ENCODE measurements at places on chromosomes 5 and 9.
A peak's percentile ranks its signal among the peaks of the same experiment; 100 is the strongest.

GRCh38 chr5:155919126-155919525, 407.8 kb upstream of the SGCD start:
- no peak for DNase-seq

DNA sequence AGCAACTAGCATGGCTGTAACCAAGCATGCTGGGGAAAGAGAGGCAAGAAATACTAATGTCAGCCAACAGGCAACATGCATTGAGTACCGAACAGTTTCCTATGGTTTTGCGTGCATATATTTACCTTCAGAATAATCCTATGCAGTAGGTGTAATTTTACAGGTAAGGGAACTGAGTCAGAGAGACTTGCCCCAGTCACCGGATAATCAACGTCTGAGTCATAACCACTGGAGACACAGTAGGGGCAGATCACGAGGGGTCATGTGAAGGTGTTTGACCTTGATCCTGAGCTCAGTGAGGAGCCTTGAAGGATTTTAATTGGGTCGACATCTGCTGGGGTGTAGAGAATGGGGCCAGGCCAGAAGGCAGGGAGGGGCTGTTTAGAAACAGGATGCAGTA, 13.4 kb upstream of the TSC1 start:
- DNase-seq, result no peak

GRCh38 chr5:139862803-139863202, 67.2 kb downstream of the PSD2 start:
- no peak for DNase-seq

DNA sequence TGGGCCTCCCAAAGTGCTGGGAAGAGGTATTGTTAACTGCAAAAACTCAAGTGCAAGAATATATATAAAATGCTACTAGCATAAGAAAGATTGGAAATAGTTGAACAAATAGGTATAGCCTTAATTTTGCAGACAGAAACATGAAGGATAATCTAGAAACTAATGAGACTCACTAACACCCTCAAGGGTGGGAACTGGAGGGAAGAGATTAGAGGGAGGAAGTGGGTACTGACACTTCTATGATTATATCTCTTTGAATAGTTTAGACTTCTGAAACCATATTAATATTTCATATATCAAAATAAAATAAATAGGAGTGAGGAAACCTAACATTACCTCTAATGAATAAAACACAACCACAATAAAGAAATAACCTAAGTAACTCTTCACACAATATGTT, 23.0 kb downstream of the AUH start:
- DNase-seq, result no peak

DNA sequence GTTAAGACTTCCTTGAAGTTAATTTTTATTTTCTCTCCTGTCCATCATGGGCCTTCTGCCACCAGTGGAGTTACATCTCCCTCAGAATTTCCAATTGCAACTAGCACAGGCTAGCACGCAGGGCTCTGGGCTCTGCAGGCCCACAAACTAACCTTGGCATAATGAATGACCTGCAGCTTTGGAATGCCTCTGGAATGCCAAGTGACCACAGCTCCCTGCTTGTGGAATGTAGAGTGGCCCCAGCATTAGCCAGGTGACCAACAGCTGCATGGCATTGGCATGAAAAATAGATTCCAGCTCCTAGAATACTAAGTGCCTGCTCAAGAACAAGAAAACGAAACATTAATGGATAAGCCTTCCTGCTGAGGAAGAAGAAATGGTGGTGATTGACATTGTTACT, 726.1 kb downstream of the BRINP1 start:
- peak; percentile 72 for DNase-seq

DNA sequence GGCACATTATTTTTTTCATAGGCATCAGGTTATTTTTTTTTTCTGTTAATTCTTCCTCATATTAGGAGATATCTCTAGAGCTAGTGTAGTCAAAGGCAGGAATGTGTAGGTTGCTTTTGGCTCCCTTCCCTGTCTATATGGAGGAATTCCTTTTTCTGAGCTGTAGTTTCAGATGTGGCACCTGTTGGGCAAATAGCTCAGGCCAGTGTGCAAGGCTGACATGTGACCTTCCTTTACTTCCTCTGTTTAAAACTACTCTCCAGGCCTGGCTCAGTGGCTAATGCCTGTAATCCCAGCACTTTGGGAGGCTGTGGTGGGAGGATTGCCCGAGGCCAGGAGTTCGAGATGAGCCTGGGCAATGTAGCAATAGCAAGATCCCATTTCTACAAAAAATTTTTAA, 40.5 kb upstream of the KIAA1958 start:
- DNase-seq, result no peak

GRCh38 chr5:115461093-115461492, 83.5 kb downstream of the FEM1C start:
- no peak for DNase-seq

GRCh38 chr9:124212381-124213050, 45.2 kb upstream of the NEK6 start:
- peak; percentile 52 for DNase-seq

GRCh38 chr9:137314561-137315560, 12.8 kb upstream of the NRARP start:
- peak; percentile 43 for DNase-seq

- DNase-seq, result no peak
These were observed 23.1 kb downstream of the TRIM7 start for GRCh38 chr5:181181650-181182565.

DNA sequence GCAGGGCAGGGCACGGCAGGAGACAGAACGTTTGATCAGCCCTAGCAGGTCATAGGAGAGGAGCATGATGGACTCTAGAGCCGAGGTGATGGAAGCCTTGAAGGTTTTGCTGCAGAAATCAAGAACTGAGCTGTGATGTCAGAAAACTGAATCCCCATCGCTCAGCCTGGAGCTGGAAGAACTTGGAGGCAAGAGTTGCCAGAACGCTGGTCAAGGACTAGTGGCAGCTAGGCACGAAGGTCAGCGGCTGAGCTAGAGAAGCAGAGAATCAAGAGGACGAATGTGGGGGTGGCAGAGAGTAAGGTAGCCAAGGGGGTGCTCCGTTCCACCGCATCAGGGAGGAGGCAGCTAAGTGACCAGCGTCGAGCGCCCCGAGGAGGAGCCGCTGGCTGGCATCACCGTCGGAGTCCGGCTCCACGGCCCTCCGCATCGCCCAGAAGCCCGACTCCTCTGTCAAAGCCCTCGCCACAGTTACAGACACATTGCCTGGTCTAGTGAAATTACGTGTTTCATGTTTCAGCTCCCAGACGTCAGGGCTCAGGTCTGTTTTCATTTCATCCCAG, 1.2 kb upstream of the GALNT10 start:
- no peak for DNase-seq

DNA sequence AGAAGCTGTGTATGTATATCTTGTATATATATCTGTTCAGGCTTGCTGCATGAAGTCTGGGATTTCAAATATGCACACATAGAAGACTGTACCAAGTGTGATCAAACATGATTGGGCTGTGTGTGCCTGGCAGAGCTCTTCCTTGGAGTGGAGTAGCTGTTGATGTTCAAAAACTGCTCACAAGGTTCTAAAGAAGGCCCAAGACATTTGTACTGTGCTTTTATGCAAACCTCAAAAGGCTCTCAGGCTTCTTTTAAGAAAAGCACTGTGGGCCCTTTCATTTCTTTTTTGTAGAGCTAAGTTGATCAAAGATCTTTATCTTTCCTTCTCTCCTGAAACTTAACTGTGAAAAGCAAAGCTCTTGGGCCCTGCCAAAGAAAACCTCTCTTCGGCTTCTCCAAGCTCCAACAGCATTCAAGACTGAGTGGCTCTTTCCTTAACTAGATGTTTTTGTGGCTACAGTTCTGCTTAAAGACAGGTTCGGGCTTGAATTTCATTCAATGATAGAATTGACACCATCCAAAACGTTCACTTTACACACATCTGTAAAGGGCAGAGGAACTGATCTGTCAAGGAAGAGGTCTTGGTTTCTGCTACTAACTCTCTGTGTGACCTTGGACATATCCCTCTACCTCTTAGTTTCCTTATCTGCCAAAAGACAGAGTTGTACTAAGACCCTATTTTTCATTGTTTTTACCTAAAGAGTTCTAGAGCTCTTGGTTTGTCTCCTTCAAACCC, 105.8 kb upstream of the IL6ST start:
- DNase-seq, result no peak

DNA sequence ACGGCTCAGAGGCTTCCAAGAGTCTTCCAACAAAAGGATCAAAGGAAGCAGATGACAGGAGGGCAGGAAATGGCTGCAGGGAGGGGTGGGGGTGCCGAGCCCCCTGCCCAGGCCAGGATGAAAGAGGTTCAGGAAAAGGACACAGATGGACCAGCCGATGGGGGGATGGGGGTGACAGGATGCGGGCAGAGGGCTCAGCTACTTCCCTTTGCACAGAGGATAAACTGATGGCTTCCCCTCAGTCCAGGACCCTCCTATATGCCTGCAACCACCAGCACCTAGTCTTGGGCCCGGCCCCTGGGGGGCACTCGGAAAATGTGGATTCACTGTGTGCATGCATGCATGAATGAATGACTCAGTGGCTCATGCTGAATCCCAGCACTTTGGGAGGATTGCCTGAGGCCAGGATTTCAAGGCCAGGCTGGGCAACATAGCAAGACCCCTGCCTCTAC, 148.2 kb downstream of the C9orf50 start:
- DNase-seq, result no peak

DNA sequence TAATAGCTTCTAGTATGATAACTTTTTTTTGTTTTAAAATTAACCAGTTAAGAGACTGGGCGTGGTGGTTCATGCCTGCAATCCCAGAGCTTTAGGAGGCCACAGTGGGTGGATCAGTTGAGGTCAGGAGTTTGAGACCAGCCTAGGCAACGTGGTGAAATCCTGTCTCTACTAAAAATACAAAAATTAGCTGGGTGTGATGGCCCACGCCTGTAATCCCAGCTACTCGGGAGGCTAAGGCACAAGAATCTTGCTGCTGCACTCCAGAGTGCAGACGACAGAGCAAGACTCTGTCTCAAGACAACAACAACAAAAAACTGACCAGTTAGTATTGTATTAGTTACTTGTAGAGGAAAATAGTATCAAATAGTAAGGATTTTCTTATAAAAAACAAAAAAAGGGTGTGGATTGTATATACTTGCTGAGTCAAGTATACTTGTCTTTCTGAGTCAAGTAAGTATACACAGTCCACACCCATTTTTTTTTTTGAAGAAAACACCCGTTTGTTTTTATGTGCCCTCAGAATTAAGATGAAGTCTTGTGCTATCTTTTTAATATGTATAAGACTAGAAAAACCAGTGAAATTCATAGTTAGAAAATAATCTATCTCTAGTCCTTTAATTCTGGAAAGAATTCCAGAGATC, 25.3 kb downstream of the UBAP1 start:
- DNase-seq, result no peak

- DNase-seq, result no peak
These were observed 41.4 kb upstream of the RUSC2 start for GRCh38 chr9:35448496-35448895.

DNA sequence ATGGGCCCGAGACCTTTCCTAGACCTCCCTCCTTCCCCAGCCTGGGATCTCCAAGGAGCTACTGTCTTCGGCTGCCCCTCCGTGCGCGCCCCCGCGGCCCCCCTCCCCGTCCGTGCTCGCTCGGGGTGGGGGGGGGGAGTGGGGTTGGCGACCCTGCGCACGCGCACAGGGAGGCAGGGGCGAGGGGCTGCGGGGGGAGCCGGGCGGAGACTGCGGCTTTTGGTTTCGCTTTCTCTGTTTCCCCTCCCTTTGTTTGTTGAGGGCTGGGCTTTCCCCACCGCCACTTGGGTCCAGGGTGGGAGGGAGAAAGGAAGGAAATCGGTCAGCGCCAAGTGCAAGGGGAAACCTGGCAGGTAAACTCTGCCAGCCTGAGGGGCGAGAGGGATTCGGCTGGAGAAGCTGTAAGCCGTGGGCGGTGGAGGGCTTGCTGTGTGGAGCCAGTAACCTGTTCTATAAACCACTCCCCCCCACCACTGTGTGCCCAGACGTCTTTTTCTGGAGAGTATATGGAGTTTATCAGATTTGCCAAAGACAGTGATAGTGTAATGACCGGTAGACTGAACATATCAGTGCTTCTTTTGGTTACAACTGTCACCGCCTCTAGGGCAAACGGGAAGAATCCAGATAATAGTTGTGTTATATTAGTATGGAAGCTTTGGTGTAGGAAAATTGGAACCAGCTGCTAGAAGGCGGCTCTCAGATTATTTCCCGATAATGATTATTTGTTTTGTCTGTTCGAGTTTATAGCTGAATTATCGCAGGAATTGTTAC, 684 bp downstream of the DNAJA1 start:
- DNase-seq, result peak; percentile 51

GRCh38 chr5:127186657-127187056, 103.9 kb upstream of the MEGF10 start:
- no peak for DNase-seq

- peak; percentile 94 for DNase-seq
These were observed 81.9 kb downstream of the EBF1 start for GRCh38 chr5:159017786-159018185.

DNA sequence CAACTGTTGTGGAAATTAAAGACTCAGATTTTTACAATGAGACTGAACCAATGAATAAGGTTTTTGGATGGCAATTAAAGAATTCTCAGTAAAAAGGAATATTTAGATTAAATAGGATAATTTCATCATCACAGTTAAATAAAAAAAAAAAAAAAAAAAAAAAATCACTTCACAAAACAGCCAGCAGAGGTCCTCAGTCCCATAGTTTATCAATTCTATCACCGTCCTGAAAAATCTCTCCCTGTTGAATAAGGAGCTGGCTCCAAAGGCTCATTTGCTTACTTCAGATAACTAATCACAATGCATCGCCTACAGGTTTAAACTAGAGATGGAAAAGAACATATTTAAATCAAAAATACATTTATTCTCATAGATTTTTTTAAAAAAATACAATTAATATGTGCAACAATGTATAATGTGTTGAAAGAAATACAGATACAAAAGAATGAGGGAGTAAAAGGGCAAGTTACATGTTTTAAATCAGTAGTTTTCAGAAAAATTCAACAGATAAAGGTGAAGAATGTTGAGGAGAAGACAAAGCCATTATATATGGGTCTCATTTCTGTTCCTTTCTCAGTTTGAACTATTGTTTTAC, 175.8 kb upstream of the CHD1 start:
- DNase-seq, result no peak

DNA sequence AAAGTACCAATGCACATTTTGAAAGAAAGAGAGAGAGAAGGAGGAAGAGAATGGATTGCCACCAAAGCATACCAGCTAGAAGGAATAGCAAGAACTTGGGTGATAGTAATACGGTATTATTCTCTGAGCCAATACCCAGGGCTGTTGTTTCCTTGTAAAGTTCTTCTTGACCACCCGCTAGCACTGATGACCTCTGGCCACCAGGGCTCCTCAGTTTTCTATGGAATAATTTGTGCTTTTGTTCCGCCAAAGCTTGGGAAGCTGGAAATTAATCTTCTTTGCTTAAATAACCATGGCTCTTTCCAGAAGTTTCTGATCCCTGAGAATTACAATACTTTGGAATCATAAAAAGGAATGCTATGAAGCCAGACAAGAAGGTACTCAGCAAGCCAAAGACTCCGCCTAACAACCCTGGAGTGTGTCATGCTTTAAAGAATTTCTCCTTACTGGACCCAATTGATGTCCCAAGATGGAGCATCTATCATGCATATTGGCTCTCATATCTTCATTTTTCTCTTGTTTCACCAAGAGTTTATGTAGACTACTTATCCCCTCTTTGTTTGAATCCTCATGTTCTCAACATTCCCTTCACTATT, 29.8 kb downstream of the OR2K2 start:
- DNase-seq, result no peak

GRCh38 chr9:124292696-124293593, 35.2 kb downstream of the NEK6 start:
- DNase-seq, result no peak

GRCh38 chr5:56377573-56377972, 144.4 kb upstream of the ANKRD55 start:
- no peak for DNase-seq
